RWPE2 (cell line): ENCODE measurements at places on chromosomes 1 and 21.

GRCh38 chr1:150808121-150808520 is at the start of gene CTSK:
CTSK (minus strand) TSS chr1:150808260; CDS start chr1:150806805, 1,455 bp downstream.
- no peak for DNase-seq
- no peaks in the 10 kb centered on the region for H3K27me3 ChIP-seq
- peaks cover 27% of the 10 kb centered on the region for H3K36me3 ChIP-seq
- peaks cover 7% of the 10 kb centered on the region for H3K4me1 ChIP-seq
- peak within 1 kb of the TSS; percentile 46 for H3K27ac ChIP-seq
- H3K4me3 ChIP-seq, result no peak within 1 kb of the TSS

- H3K4me1 ChIP-seq, result no peaks in the 10 kb centered on the region
- H3K27ac ChIP-seq, result no peak overlapping the region
- H3K27me3 ChIP-seq, result peaks cover 57% of the 10 kb centered on the region
- no peak for DNase-seq
- H3K36me3 ChIP-seq, result no peaks in the 10 kb centered on the region
Observed at GRCh38 chr1:18282851-18283600, 175.4 kb downstream of the IGSF21 start.

DNA sequence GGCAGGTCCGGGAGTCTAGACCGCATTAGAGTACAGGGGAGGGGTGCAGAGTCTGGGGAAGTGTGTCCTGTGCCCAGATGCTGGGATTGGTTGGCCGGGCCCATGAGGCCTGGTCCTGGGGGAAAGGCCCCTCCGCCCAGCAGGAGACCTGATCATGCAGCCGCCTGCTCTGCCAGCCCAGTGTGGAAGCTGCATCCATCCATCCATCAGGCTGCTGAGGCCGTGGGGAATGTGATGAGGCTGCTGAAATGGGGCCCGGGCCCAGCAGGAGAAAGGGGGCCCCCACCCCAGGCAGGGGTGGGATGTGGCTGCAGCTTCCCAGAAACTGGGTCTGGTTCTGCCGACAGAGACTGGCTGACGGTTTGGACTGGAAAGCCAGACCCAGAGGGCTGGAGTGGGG is 37.2 kb downstream of the EPHA2 start:
- H3K27ac ChIP-seq, result no peak overlapping the region
- H3K4me3 ChIP-seq, result no peak overlapping the region
- DNase-seq, result peak; percentile 36

- H3K4me3 ChIP-seq, result no peak overlapping the region
- no peaks in the 10 kb centered on the region for H3K27me3 ChIP-seq
- no peaks in the 10 kb centered on the region for H3K36me3 ChIP-seq
- DNase-seq, result no peak
- no peaks in the 10 kb centered on the region for H3K4me1 ChIP-seq
Observed at GRCh38 chr1:117049857-117050256, 10.3 kb upstream of the TTF2 start.

DNA sequence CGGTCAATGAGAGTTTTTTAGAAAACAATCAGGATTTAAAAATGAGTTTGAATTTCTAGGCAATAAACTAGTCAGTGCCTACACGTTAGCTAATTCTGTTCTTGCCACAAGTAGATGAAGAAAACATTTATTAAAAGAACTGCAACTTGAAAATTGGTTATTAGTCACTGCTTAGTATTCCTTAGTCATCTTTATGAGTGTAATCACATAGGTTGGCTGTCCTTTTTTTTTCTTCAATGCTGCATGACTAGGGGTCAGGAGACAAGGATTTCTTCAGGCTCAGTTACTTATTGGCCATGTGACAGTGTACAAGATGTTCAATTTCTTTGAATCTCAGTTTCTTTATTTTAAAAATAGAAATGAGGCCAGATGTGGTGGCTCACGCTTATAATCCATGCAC is 17.1 kb downstream of the SOAT1 start:
- no peak for DNase-seq
- H3K4me1 ChIP-seq, result peaks cover 16% of the 10 kb centered on the region
- no peaks in the 10 kb centered on the region for H3K27me3 ChIP-seq
- peak overlapping the region; percentile 83 for H3K27ac ChIP-seq

GRCh38 chr1:67431869-67432578 is 1.8 kb upstream of the SERBP1 start:
- peaks cover 7% of the 10 kb centered on the region for H3K4me1 ChIP-seq
- H3K36me3 ChIP-seq, result peaks cover 29% of the 10 kb centered on the region
- DNase-seq, result no peak
- no peak overlapping the region for H3K27ac ChIP-seq
- H3K27me3 ChIP-seq, result no peaks in the 10 kb centered on the region
- H3K4me3 ChIP-seq, result no peak overlapping the region

DNA sequence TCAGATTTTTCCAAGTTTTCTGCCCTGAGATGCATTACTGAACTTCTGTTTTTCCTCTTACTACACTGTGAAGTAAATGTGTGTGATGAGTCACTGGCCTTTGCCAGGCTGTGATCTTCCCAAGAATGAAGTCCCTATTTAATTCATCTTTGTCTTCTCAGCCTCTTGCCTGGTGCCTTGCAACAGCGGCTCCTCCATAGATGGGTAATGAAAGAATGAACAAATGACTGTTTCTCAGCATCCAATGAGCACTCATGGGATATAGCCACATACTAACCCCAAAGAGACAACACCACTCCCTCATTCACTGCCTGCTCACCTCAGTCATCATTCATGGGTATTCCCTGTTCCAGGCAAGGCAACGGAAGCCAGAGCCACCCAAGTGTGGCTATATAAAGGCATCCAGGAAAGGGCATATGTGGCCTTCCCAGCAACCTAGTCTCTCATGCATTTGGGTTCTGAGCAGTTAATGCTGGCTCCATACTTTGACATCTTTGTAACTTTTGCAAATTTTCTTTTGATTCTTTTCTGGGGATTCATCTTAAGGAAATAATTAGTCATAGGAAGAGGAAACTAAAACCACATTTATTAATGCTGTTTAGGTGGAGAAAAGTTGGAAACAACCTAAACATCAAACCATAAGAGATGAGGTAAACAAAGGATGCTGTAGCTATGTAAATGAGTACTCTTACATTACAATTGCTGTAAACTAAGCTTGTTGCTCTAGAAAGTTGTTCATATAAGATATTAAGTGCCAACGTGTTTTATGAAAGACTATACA is 71.9 kb downstream of the HIVEP3 start:
- H3K4me3 ChIP-seq, result no peak overlapping the region
- H3K27ac ChIP-seq, result peak overlapping the region; percentile 28
- H3K27me3 ChIP-seq, result no peaks in the 10 kb centered on the region

DNA sequence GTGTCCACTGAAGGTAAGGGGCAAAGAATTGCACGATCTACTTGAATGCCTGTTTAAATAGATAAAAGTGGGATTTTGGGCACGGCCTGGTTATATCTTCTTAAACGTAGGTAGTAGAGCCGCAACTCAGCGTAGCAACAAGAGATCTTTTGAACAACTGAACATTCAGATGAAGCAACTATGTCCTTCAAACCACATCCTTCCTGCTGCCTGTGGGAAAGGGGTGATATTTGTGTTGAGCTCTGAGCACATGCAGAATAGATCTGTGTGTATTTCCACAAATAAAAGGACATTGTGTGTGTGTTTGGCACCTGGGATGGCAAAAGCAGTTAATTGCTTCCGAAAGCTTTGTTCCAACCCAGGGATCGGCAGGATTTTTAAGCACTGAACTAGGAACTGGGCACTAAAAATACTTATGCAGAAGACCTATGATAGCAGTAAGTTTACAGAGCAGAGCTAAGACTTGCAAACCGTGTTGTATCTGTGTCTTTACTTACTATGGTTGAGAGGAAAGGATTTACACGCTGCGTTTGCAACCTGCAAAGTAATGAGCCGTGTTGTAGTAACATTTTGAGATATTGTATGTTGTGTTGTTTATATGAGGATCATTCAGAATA is 333.4 kb downstream of the CHRM3 start:
- no peaks in the 10 kb centered on the region for H3K36me3 ChIP-seq
- H3K4me3 ChIP-seq, result no peak overlapping the region
- H3K4me1 ChIP-seq, result no peaks in the 10 kb centered on the region
- H3K27me3 ChIP-seq, result no peaks in the 10 kb centered on the region
